AG10803 (cell line): ENCODE measurements at places on chromosomes 1 and 21.
A peak's percentile ranks its signal among the peaks of the same experiment; 100 is the strongest.

DNA sequence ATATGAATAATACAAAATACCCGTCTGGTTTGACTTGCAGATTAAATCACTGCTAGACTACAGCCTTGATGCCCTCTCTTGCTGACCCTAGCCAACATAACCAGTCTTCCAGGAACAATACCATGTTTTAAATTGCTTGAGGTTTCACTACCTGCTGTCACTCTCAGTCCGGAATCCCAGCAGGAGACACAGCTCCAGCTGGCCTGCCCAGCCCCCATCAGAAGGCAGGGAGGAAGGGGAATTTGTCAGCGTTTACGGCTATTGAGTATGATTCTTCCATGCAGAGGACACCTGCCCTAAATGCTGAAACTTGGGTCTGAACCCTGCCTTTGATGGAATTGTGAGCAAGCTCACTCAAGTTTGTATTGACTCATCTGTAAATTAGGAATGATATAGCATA is 33.0 kb downstream of the ZNF496 start:
- DNase-seq = no peak

DNA sequence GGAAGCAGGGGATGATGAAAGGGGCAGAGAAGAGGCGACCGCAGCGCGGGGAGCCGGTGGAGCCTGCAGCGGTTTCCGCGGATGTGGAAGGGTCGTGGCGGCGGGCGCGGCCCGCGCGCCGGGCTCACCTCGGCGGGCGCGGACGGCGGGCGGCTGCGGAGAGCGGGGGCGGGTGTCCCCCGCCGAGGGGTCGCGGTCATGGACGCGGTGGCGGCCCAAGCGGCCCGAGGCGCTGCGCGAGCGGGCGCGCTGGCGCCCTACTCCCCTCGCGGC is 572 bp downstream of the LPGAT1 start:
- DNase-seq = peak; percentile 5

DNA sequence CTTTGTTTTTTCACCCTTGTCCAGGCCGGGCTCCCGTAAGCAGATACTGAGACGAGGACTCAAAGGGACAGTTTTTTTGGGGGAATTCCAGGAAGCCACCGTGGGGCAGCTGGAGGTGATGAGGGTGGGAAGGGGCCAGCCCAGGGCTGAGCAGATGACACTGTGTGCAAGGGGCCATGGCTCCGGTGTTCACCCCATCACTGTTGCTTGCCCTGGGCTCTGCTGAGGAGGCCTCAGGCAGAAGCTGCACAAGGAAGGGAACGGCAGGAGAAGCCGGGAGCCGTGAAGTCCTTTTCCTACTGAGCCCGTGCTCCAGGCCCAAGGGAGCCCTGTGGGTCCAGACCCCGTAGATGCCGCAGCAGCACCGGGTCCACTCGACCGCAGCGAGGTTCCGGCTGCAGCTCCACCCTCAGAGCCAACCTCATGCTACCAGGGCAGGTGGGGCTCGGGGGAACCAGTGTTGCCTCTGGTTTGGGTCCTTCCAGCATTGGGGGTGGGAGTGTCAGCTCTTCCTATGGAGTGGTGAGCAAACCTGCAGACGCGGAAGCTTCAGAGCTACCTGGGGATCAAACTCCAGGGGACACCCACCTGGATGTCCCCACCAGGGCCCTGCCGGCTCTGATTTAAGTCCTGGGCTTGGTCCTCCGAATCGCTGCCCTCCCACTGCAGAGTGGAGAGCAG is 4.3 kb upstream of the CALML6 start:
- DNase-seq = no peak

GRCh38 chr21:26506956-26507355 is 66.1 kb downstream of the CYYR1 start:
- peak; percentile 72 for DNase-seq

DNA sequence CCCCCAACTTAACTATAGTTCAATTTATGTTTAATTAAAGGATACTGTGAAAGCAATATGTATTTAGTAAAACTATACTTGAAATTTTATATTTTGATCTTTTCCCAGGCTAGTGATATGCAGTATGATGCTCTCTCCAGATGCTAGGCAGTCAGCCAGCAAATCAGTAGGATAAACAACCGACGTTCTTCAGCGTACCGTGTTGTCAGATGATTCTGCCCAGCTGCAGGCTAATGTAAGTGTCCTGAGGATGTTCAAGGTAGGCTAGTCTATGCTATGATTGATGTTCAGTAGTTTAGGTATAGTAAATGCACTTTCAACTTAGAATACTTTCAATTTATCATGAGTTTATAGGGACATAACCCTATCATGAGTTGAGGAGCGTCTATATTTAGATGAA is 762.6 kb downstream of the MRPL39 start:
- DNase-seq = no peak

DNA sequence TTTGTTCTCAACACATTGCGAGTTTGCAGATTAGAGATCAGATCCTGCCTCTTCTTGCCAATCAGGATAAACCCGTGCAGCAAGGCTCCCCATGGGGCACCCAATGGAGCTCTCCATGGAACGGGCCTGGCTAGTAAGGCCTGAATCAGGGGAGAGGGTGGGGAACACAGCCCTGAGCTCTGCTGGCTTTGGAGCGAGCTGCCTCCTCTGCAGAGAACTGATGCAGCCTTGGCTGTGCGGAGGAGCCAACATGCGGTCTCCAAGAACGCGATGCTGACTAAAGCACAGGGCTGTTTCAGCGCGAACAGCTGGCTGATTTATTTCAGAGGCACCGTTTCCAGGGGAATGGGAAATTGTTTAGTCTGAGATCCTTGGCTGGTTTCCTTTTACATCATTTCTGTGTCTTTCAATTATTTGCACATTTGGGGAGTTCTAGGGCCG is 139.7 kb downstream of the TSEN15 start:
- DNase-seq = peak; percentile 96

DNA sequence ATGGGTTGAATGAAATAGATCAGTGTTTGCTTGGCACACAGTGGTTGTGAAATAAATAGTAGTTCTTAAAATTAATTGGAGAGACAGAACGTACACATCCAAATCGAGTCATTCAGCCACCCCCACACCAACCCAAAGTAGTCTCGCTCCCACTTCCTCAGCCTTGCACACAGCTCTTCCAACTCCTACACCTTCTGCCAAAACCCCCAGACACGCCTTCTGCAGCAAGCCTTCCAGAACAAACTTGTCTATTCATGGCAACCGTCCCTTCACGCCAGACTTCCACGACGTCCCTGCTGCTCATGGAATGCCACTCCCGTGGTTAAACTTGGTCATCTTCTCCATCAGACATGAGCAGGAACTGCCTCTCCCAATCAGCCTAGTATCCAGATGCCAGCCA is 37.5 kb upstream of the RD3 start:
- no peak for DNase-seq

DNA sequence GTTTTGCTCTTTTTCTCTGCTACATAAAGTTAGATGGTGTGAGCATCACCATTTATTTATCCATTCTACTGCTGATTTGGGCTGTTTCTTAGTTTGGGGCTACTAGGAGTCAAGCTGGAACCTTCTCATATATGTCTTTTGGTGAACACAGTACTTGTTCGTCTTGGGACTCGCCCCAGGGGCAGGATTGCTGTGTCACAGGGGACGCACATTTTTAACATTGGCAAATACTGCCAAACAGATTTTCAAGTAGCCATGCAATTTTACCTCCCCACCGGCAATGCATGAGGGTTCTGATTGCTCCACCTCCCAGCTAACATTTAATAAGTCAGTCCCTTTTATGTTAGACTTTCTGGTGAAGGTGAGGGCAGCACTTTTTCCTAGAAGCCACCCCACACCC is 7.5 kb upstream of the IFFO2 start:
- DNase-seq = no peak

GRCh38 chr1:247104965-247105364 is 809 bp upstream of the ZNF669 start:
- no peak for DNase-seq

GRCh38 chr1:225446981-225447615 is 19.3 kb upstream of the LBR start:
- DNase-seq = no peak

- DNase-seq = no peak
These were observed 6.2 kb upstream of the PEAR1 start for GRCh38 chr1:156887317-156887716.

GRCh38 chr1:156217871-156218270 is 5.1 kb downstream of the PMF1 start:
- peak; percentile 52 for DNase-seq

GRCh38 chr1:168328731-168329364 is 48.2 kb downstream of the TBX19 start:
- DNase-seq = no peak
